ENCODE measurements at places on chromosomes 4 and X. TPM values are rescaled to one million over a fixed set of nuclear protein-coding genes. Genes with fewer than 3 reads are reported as not detected.

TSPAN7 gene
- total RNA-seq = 21.8 TPM

POU4F2 gene
- total RNA-seq = 0.19 TPM

TLR7 gene
- 0.05 TPM for total RNA-seq

IDUA gene
- total RNA-seq = 20.7 TPM

DNA sequence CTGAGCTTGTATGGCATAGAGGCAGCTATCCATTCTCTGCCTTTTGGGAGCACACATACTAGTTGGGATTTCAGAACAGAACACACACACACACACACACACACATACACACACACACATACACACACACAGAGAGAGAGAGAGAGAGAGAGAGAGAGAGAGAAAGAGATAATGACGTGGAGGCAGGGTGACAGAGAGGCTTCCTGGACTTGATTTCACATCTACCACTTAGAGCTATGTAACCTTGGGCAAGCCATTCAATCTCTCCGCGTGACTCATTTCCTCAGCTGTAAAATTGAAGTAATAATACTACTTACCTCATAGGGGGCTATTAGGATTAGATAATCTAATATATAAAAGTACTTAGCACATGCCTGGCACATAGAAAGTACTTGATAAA lies 12.3 kb upstream of the GRIA3 start:
- H3K4me3 ChIP-seq = no peak overlapping the region
- H3K27me3 ChIP-seq = no peaks in the 10 kb centered on the region
- H3K4me1 ChIP-seq = no peaks in the 10 kb centered on the region
- no peak for DNase-seq

DNA sequence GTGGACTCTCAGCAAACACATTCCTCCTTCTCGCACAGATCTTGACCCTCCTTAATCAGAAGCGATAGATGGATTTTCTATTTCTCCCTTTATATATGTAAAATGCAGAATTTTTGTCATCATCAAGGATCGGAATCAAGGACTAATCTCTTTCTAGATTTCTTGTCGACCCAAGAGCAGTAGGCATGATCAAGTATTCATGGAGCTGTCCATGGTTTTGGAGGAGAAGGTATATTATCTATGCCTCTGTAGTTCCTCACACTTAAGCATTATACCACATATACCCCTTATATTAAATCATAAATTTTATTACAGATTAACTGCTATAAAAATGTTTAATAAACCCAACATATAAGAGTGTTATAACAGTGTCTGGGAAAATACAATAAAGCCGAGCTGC lies 886.8 kb downstream of the NLGN4X start:
- H3K4me3 ChIP-seq = no peak overlapping the region
- H3K27me3 ChIP-seq = no peaks in the 10 kb centered on the region
- H3K36me3 ChIP-seq = no peaks in the 10 kb centered on the region

DNA sequence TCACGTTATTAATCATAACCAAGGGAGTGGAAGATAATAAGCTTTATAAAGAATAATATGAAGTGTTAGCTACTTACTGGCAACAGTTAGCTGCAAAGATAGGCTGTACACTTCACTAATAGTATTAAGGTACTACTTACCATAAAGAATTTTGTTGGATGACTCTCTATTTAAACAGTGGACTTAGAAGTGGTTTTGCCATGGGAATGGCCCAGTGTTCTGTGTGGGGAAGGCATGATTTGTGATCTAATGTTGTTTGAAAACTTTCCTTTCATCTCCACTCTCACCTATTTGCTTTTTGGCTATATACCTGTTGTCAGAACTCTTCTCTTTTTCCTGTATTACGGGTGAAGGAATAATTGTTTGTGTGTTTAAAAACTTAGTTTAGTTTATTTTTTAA lies 23.0 kb downstream of the FHDC1 start:
- DNase-seq = no peak
- H3K27ac ChIP-seq = no peak overlapping the region
- H3K27me3 ChIP-seq = no peaks in the 10 kb centered on the region

DNA sequence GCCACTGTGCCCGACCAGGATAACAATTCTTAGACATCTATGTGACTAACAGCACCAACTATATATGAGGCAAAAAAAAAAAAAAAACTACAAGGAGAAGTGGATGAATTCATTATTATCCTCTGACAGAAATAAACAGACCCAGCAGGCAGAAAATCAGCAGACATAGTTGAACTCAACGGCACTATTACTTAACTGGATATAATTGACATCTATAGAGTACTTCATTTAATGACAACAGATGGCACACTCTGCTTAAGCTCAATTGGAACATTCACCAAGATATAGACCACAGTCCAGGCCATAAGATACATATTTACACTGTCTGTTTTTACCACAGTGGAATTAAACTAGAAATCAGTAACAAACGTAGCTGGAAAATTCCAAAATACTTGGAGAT lies 13.3 kb downstream of the CLDN22 start:
- peaks cover 15% of the 10 kb centered on the region for H3K36me3 ChIP-seq
- no peak overlapping the region for H3K4me3 ChIP-seq
- no peaks in the 10 kb centered on the region for H3K4me1 ChIP-seq
- H3K27me3 ChIP-seq = no peaks in the 10 kb centered on the region
- no peak for DNase-seq
- H3K27ac ChIP-seq = no peak overlapping the region

GRCh38 chrX:150857453-150857852 lies 41.0 kb downstream of the CD99L2 start:
- peaks cover 16% of the 10 kb centered on the region for H3K36me3 ChIP-seq
- no peak overlapping the region for H3K27ac ChIP-seq
- H3K4me3 ChIP-seq = no peak overlapping the region

GRCh38 chrX:134095366-134095765 lies 110.0 kb upstream of the GPC3 start:
- H3K4me3 ChIP-seq = no peak overlapping the region
- H3K27ac ChIP-seq = no peak overlapping the region
- no peaks in the 10 kb centered on the region for H3K27me3 ChIP-seq

DNA sequence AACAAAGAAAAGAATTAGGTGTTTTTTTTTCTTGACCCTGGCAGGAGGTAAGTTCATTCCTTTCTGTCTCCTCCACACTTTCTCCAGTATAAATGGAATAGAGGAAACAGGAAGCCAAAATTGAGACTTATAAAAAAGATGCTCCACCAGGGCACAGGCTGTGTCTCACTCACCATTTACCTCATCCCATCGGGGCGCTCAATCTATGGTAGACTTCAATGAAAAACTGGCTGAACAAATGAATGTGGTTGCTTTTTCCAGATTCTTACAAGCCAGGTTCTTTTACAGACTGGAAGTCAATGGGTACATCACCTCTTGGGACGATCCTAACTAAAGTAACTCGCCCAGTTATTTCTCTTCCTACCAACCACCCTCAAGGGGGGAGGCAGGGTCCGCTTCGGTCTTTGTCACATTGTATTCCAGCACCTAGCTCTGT lies 685 bp downstream of the COMMD8 start:
- peak overlapping the region; percentile 71 for H3K27ac ChIP-seq
- peaks cover 14% of the 10 kb centered on the region for H3K4me1 ChIP-seq
- H3K36me3 ChIP-seq = peaks cover 16% of the 10 kb centered on the region
- H3K4me3 ChIP-seq = peak overlapping the region; percentile 91
- no peak for DNase-seq
- no peaks in the 10 kb centered on the region for H3K27me3 ChIP-seq

DNA sequence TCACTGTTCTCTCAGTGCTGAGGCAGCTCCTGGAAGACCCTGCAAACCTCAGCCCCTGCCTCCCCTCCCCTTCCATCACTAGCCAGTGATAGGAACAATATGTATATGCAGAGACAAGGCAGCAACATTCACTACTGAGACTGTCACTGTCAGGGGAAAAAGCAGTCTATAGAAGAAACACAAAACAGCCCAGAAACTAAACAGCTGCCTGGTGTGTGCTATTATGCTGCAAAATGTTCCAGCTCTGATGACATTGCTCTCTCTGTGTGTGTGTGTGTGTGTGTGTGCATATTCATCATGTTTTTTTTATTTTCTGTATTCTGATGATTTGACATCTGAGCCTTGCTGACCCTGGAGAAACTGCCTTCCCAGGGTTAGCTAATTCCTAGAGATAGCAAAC lies 147.2 kb downstream of the SPATA18 start:
- H3K27me3 ChIP-seq = no peaks in the 10 kb centered on the region
- no peak overlapping the region for H3K27ac ChIP-seq
- no peak for DNase-seq
- H3K4me3 ChIP-seq = no peak overlapping the region

DNA sequence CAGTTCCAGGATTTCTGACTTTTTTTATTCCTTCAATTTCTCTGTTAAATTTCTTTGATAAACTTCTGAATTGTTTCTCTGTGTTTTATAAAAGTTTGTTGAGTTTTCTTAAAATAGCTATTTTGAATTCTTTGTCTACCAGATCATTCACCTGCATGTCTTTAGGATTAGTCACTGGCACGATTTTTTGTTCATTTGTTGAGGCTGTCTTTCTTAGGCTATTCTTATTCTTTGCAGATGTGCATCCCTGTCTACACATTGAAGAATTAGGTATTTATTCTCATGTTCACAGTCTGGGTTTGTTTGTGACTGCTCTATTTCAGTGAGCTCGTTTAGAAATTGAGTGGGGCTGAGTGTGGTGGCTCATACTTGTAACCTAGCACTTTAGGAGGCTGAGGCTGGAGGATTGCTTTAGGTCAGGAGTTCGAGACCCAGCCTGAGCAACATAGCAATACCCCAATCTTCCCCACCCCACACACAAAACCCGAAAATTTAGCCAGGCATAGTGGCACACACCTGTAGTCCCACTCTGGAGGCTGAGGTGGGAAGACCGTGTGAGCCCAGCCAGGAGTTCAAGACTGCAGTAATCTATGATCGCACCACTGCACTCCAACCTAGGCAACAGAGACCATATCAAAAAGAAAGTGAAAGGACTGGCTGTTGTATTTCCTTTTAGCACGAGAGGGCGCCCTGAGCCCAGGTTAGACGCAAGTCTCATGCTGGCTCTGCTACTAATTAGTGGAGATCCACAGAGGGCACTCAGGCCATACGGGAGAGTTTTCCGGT lies 42.0 kb downstream of the F8 start:
- no peaks in the 10 kb centered on the region for H3K4me1 ChIP-seq
- H3K27ac ChIP-seq = no peak overlapping the region
- no peak overlapping the region for H3K4me3 ChIP-seq
- no peaks in the 10 kb centered on the region for H3K36me3 ChIP-seq
- H3K27me3 ChIP-seq = no peaks in the 10 kb centered on the region
- peak; percentile 70 for DNase-seq

DNA sequence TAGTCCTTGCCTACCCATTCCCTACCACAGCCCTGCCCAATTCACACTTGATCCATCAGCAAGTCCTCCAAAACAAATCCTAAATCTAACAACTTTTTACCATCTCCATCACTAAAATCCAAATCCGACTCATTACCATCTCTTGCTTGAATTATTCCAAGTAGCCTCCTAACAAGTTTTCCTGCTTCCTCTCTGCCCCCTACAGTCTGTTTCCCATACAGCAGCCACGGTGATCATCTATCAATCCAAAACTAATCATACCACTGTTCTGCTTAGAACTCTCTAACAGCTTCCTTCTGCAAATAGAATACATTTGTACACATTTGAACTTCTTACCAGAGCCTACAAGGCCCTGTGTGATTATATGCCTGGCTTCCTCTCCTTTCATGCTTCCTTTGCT lies 133.0 kb downstream of the SHROOM4 start:
- no peak overlapping the region for H3K27ac ChIP-seq
- no peaks in the 10 kb centered on the region for H3K36me3 ChIP-seq
- no peak overlapping the region for H3K4me3 ChIP-seq
- H3K4me1 ChIP-seq = no peaks in the 10 kb centered on the region
- no peak for DNase-seq

Data from type B pancreatic cell (in vitro differentiated cells).